NCI-H526 (cell line): ENCODE measurements at places on chromosomes 16 and 17.

GRCh38 chr16:81625544-81626153 lies 153.4 kb upstream of the PLCG2 start:
- no peak for DNase-seq

- DNase-seq: no peak
These were observed 7.4 kb downstream of the ZNF594 start for GRCh38 chr17:5184288-5184687.

- DNase-seq: no peak
These were observed 24.9 kb downstream of the CCL4 start for GRCh38 chr17:36128411-36128978.

- DNase-seq: peak; percentile 24
These were observed 5.0 kb upstream of the ADGRG1 start for GRCh38 chr16:57623251-57624043.

GRCh38 chr17:27575912-27576252 lies 55.1 kb upstream of the LGALS9 start:
- no peak for DNase-seq

GRCh38 chr17:47808036-47808829 lies 13.4 kb downstream of the OSBPL7 start:
- DNase-seq: no peak

- no peak for DNase-seq
These were observed 77.7 kb downstream of the MRM3 start for GRCh38 chr17:859824-860195.

DNA sequence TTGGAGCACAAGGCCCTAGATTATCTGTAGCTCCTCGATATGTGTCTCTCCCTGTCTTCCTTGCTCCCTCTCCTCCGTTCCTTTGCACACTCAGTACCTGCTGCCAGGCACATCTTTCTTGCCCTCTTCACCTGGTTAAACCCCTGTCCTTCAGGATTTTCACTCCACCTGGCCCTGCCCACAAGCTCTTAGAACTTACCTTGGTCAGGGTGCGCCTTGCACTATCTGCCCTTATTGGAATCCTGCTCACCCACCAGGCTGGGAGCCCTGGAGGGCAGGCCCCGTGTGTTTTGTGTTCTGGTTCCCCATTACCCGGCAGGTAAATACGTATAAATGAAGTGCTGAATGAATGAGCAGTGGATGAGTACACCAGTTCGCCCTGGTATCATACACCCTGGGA lies 54.6 kb downstream of the MARCHF10 start:
- DNase-seq: no peak

DNA sequence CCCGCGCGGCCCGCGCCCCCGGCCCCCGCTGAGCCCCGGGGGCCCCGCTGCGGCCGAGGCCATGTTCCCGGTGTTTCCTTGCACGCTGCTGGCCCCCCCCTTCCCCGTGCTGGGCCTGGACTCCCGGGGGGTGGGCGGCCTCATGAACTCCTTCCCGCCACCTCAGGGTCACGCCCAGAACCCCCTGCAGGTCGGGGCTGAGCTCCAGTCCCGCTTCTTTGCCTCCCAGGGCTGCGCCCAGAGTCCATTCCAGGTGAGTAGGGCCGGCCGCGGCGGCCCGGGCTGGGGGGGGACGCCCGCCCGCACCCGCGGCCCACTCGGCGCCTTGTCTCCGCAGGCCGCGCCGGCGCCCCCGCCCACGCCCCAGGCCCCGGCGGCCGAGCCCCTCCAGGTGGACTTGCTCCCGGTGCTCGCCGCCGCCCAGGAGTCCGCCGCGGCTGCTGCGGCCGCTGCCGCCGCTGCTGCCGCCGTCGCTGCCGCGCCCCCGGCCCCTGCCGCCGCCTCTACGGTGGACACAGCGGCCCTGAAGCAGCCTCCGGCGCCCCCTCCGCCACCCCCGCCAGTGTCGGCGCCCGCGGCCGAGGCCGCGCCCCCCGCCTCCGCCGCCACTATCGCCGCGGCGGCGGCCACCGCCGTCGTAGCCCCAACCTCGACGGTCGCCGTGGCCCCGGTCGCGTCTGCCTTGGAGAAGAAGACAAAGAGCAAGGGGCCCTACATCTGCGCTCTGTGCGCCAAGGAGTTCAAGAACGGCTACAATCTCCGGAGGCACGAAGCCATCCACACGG lies 504 bp downstream of the MAZ start:
- DNase-seq: peak; percentile 76

- DNase-seq: no peak
These were observed 114.6 kb downstream of the SLC39A11 start for GRCh38 chr17:72977771-72978417.

GRCh38 chr17:8345951-8346665 lies 6.5 kb downstream of the ODF4 start:
- no peak for DNase-seq

DNA sequence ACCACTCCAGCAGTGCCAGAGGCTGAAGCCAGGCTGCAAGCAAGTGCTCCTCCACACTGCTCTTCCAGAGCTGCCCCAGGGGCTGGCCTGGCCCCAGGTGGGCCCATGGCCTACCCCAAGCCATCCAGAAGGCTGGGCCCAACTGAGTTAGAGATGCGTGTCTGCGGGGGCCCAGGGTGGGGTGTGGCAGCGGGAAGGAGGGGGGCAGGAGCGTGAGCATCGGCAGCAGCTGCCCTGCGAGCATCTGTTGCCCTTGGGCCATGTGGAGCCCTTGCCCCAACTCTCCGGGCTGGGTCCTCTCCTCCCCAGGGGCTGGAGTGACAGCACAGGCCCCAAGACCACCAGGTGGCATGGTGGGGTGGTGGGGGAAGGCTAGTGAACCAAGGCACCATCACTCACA lies 7.3 kb upstream of the SREBF1 start:
- no peak for DNase-seq

GRCh38 chr17:65914784-65915342 lies 277.1 kb downstream of the CEP112 start:
- DNase-seq: no peak

- no peak for DNase-seq
These were observed 10.7 kb upstream of the LITAF start for GRCh38 chr16:11597235-11598095.

- DNase-seq: no peak
These were observed 317.1 kb upstream of the SOX9 start for GRCh38 chr17:71803656-71804284.

DNA sequence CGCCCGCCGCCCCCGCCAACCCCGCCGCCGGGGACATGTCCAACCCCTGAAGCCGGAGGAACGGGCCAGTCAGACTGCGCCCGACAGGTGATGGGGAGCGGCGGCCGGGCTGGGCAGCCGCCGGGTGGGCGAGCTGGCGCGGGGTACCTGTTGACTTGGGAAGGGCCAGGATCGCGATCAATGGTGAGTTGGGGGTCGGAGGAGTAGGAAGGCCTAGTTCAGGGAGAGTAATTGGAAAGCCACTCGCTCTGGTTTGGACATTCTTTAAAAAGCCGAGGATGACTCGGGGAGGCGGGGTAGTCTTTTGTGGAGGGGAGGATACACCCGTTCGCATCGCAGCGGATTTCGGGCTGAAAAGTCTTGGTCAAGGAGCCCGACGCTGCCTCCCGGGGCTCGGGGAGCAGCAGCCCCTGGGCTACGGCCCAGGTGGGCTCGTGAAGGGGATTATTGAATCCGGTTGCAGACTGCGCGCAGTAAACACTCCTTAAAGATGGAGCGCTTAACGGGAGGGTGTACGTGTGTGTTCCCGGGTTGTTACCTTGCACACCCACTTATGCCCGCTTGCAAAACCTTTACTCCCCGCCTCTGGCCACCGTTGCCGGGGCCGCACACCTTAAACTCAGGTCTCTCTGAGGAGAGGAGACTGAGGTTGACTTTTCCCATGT lies 123.8 kb downstream of the GOSR1 start:
- peak; percentile 83 for DNase-seq

GRCh38 chr17:35519906-35520442 lies 17.5 kb downstream of the SLFN12L start:
- DNase-seq: no peak

DNA sequence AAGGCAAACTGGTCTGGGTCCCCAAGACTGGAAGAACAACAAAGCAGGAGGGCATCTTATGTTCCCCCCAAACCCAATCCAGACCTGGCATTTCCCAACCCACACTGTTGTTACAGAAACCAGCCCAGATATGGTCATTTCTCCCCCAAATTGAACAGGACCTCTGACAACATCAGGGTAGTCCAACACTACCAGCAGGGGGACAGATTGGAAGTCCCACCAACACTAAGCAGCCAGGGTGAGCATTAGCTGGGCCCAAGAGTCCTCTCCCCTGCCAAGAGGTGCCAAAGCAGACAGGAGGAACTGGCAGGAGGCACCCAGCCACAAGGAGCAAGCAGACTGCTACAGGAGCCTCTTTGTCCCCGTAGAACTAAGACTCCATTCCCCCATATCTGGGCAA lies 29.3 kb upstream of the CNEP1R1 start:
- DNase-seq: no peak

DNA sequence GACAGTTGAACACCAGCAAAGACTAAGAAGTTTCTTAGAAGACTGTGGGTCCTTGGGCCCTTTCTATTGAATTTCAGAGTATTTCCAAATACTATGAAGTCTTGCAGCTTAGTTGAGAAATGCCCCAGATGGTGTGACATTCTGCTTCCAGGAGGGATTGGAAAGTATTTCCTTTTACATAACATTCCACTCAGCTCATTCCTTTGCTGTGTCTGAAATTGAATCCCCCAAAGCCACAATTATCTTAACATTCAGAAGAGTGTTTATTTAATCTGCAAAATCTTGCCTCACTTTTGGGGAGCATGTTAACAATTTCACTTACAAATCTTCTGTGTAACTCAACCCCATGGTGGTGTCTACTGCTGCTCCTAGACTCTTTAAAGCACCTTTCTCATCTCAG lies 307.7 kb downstream of the WWOX start:
- no peak for DNase-seq

- no peak for DNase-seq
These were observed 102.3 kb downstream of the NPIPB11 start for GRCh38 chr16:29304251-29304650.
